ENCODE measurements at places on chromosomes 4 and X.

DNA sequence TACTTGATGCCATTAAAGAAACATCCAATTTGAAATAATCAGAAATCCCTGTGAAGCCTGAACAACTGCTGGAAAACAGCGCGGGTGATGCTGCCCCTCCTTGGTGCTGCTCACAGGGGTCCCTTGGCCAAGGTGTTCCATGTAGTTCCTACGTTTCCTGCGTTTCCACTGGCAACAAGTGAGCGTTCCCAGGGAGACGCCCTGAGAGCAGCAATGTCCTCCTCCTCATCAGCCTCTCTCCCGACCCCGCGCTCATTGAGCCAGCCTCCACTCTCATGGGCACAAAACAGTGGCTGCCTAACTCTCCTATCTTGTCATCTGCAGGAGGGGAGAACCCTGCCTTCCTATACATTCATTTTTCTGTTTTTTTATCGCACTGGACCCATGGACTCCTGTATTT lies 18.9 kb downstream of the LETM1 start:
- no peak for DNase-seq

DNA sequence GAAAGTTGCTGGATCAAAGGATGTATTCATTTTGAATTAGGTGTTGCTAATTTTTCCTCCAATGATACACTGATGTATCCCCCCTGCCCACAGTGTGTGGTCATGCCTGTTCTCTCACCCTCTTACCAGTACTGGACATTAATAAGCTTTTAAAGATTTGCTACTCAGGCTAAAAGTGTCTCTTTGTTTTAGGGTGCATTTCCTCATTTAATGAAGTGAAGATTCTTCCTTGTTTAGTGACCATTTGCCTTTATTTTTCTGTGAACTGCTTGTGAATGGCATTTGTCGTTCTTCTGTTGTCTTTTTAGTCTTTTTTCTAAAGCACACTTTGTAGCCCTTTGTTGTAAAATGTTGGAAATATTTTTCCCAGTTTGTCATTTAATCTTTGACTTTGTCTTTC lies 5.0 kb downstream of the MSMO1 start:
- no peak for DNase-seq

GRCh38 chrX:133391111-133391510 lies 24.2 kb downstream of the GPC4 start:
- no peak for DNase-seq

DNA sequence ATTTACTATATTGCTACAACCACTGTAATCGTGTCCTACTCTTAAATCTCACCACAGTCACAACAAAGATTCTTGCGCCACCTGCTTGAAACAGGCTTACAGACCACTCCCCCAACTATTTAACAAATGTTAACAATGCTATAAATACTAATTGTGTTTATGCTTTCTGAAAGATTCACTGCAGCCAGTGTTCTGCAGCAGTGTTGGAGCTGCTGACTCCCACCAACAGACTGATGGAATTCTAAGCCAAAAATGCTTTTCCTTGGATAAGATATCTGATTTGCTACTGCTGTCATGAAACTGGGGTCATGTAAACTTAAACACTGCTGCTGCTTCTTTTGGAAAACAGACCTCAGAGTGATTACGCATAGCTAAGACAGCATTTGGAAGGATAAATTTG lies 244.2 kb upstream of the MAB21L2 start:
- no peak for DNase-seq

DNA sequence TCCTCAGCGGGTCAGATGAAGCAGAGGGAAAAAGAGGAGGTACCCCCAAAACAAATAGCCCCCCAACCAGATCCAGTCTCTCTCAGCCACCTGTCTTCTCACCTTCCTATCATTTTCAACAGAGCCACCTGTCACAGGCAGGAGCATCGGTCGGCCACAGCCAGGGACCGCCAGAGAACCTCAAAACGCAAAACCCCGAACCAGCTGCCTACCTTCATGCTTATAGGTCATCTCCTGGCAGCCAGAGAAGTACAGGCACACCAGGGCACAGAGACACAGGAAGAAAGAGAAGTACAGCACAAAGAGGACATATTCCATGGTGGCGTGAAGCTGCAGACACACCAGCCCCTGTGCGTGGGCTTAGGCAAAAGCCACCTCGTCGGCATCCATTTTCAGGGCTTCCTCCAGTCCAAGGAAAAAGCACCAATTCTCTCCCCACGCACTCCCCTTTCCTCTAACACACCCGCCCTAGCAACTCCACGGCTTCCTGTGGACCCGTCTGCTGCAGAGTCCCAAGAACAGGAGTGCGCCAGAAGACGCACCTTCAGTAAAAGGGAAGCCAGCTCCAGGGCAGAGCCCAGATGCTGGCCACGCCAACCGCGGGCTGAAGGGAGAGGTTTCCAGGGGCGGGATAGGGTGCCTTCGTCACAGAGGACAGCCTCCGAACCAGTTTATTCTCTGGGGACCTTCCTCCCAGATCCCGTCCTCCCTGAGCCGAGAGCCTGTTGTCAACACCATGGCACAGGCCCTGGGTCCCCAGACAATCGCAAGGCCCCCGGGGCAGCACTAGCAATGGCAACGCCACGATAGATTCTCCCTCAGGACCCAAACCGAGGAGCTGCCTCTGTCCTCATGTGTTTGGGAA lies 51.8 kb upstream of the C4orf50 start:
- no peak for DNase-seq

DNA sequence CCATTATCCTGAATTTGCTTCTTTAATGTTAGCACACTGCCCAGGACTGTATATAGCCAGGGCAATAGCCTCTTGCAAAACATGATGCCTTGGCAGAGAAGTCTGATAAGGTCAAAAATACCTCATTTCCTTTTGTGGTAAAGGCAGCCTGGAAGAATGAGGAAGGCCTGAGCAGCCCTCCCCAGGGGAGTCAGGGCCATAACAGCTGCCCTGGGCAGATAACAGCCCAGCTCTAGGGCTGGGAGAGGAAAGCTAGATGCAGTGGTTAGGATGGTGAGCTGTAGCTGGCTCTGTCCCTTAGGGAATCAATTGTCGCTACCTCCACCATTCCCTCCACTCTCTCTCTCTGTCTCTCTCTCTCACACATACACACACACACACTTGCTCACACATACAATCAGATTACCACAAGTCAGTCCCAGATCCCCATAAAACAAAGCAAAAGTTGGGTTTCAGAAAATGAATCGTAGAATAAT lies 29.2 kb downstream of the EFHC2 start:
- DNase-seq, result no peak

DNA sequence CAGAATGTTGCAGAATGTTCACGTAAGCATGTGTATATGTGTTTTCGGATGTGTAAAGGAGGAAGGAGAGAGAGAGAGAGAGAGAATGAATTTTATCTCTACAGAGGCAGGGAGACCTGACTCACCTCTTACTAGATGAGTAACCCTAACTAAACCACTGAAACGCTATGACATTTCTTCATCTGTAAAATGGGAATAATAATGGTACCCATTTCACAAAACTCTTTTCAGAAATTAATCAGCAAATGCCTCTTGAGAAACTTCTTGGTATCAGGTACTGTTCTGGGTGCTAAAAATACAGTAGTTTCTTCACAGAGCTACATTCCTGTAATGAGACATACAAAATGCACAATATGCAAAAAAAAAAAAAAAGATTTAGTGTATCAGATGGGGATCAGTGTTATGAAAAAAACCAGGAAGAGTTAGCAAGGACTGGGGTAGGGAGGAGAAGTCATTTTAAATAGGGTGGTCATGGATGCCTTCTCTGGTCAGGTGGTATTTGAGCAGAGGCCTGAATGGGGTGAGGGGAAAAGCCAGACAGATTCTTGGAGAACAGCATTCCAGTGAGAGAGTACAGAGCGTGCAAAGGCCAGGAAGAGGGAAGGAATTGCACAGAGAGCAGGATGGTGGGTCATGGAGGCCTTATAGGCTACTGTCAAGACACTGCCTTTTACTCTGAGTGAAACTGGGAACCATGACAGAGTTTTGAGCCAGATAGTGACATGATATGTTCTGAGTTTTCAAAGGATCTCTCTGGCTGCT lies 84.9 kb upstream of the SPANXB1 start:
- DNase-seq, result no peak

DNA sequence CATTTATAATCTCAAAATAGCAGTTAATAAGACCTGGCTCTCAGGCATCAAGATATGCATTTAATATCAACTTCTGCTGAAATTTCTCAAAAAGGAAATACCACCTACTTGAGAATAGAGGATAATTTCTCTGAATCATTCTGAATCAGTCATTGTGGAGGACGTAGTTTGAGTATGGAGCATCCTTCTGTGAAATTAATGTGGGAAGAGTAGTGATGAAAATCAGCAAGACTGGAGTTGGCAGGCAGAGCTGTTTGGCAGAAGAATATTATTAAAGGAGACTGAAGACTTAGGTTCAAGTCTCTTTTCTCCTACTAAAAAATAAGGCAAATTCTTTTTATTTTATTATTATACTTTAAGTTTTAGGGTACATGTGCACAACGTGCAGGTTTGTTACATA lies 325.6 kb upstream of the ATOH1 start:
- DNase-seq, result no peak

DNA sequence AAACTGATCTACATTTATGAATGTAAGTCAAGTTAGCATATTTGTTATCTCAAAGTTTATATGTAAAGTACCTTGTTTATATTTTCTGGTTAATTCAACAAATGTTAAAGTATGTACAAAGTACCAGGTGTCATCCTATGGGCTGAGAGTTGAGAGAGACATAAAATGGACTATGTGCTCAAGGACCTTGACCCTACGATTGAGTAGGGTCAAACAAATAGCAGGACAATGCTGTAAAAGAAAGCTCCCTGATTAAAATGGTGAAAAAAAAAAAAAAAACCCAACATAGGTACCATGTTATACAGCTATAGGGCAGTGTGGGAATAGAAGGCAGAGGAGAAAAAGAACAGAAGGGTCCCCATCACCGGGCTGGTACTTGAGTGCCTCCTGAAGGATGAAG lies 123.4 kb downstream of the CDS1 start:
- no peak for DNase-seq

GRCh38 chr4:8765631-8766590 lies 105.7 kb downstream of the HMX1 start:
- no peak for DNase-seq

- no peak for DNase-seq
Measured at GRCh38 chr4:36884151-36884550, 360.4 kb upstream of the NWD2 start.

- DNase-seq, result no peak
Measured at GRCh38 chr4:48340276-48340964, 909 bp upstream of the SLAIN2 start.

- no peak for DNase-seq
Measured at GRCh38 chrX:112641449-112641848, 38.3 kb downstream of the LHFPL1 start.

DNA sequence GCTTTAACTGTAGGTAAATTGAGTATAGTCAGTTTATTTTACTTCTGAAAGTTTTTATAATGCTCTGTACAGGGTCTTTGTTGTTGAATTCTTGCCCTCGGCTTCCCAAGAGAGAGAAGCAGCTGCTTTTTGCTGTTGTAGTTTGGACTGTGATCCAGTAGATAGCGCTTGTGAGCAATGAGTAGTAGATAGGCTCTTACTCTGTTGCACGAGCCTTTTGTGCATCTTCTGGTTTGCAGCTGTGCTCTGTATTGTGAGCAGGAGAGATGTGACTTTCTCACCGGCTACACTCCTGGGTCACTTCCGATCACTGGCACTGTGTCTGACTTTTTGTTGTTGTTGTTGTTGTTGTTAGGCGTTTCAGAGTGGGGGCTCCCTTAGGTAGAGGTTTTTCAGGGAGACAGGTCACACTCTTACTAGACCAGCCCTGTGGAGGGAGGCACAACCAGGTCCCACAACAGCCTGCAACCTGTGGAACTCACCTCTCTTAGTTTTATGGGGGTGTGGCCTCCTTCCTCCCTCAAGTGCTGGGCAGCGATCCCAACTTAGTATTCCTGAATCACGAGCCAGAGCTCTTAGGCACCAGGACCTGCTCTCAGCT lies 822.1 kb upstream of the GALNTL6 start:
- no peak for DNase-seq

GRCh38 chr4:101009471-101009870 lies 337.9 kb downstream of the PPP3CA start:
- no peak for DNase-seq

DNA sequence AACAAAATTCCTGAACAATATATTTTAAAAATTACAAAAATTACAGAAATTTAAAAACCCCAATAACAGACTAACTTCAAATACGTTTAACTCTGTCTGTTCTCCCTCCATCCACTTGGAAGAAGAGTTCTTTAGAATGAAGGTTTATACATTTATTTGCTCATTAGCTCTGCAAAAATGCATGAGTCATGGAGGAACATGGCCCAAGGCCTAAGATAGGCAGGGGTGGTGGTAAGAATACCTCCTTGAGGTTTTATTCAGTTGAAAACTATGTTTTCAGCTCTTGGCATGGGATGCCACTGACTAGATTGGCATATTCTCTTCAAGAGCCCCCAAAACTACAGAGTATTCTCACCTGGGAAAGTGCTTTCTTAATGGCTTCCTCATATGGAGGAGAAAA lies 8.8 kb upstream of the LRRC66 start:
- DNase-seq, result no peak

DNA sequence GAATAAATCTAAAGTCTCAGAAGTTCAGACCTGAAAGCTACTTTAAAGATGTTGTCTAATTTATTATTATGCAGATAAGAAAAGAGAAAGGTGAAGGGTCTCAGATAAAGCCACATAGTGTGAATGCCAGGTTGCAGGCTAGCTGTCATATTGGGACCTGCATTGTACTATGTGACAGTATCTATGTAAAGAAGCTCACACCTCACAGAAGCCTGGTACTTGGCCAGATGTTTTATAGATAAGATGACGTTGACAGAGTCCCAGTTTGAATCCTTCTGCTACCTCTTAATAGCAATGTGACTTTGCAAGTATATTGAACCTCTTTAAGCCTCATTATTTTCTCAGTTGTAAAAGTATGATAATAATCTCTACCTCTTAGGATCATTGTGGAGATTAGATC lies 227.0 kb downstream of the SPRY1 start:
- DNase-seq, result no peak

DNA sequence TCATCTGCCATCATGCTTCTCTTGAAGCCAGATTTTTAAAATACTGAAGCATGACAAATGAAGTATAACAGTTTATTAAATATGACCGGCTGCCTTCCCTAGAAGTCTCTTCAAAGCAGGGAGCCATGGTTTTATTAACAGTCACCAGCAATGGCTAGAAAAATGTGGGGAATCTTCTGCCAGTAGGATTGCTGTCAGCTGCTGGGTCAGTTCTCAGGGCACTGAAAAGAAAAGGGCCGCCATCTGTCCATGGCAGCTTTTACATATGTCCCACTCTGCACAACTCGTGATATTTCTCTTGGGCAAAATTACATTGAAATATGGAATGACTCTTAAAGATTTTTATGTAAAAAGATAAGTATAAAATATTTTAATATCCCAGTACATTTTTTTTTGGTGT lies 2.8 kb downstream of the CCNG2 start:
- DNase-seq, result no peak

GRCh38 chr4:118833192-118833820 lies 2.6 kb downstream of the SEC24D start:
- DNase-seq, result no peak

- DNase-seq, result peak; percentile 39
Measured at GRCh38 chrX:154019633-154020528, at the start of gene IRAK1. TSS of gene IRAK1 (minus strand) at chrX:154019902. CDS start at chrX:154019812, 90 bp downstream.

GRCh38 chrX:115233497-115234455 lies at the start of gene LRCH2:
TSS of gene LRCH2 (minus strand) at chrX:115234096. CDS start at chrX:115234041, 55 bp downstream.
- peak; percentile 8 for DNase-seq
